ENCODE measurements at places on chromosomes 5 and 9.
A peak's percentile ranks its signal among the peaks of the same experiment; 100 is the strongest.

DNA sequence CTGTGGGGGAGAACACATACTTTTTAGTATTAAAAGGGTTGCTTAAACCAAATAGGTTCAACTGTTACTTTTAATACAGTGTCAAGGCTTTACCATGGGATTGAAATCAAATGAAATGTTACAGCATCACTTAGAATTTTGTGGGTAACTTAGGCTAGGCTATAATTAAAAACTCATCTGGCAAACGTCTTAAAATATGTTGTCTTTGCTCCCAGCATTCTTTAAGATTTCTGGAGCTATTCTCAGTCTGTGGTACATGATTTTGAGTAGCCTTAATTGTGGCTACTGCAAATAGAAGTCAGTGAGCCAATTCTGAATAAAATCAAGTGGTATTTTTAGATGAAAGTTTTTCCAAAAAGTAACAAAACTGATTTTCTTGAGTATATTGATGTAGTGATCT lies 30.7 kb downstream of the UHRF2 start:
- no peak for DNase-seq

DNA sequence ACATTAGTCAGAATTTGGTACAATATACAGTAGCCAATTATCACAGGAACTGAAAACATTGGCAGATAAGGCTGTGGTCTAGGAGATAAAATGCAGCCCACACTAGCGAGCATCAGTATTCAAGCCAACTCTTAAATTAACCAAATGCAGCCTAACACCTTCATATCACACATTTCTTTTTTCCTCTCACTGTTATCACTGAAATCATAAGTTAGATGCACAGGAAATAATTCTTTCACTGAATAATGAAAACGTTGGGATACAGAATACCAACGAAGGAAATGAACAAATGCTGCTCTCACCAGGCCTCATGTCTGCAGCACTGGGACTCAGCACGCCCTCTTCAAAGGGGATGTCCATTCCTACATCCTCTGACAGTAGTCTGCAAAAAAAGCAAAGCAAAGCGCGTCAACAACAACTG lies 109.1 kb upstream of the PCA3 start:
- DNase-seq: no peak

DNA sequence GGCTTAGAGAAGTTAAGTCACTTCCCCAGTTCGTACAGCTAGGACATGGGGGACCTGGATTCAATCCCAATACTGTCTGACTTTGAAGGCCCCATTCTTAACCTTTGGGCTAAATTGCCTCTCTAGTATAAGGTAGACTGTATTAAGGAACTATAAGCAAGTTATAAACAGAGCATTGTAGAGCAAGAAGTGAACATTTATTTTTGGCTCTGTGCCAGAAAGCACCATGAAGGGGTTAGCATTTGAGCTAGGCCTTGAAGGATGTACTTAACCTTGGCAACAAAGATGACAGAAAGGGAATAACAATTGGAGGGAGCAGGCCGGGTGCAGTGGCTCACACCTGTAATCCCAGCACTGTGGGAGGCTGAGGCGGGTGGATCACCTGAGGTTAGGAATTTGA lies 32.8 kb downstream of the GALNT10 start:
- DNase-seq: no peak

GRCh38 chr5:107937651-107938355 lies 267.1 kb upstream of the EFNA5 start:
- no peak for DNase-seq

GRCh38 chr9:127049044-127049443 lies 73.4 kb downstream of the ANGPTL2 start:
- peak; percentile 38 for DNase-seq

GRCh38 chr5:109690975-109691574 lies 1.3 kb downstream of the MAN2A1 start:
- DNase-seq: peak; percentile 90

GRCh38 chr5:16953729-16954128 lies 17.6 kb upstream of the MYO10 start:
- no peak for DNase-seq

DNA sequence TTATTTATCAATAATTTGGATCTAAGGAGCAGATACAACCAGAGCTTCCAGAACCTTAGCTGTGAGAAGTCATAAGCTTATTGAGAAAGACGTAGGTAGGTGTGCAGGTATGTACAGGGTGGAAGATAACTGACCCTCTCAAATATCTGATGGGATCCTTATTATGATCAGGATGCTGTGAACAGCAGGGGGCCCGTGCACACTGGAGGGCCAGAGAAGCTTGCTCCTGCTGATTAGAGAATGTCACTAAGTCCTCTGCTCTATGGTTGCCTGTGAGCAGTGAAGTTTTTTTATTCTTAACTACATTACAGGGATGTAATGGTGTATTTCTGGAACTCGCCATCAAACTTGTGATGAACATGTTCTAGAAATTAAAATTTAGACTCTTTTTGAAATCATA lies 108.9 kb upstream of the POU5F2 start:
- DNase-seq: no peak

GRCh38 chr9:6268826-6269397 lies 53.3 kb downstream of the IL33 start:
- no peak for DNase-seq

DNA sequence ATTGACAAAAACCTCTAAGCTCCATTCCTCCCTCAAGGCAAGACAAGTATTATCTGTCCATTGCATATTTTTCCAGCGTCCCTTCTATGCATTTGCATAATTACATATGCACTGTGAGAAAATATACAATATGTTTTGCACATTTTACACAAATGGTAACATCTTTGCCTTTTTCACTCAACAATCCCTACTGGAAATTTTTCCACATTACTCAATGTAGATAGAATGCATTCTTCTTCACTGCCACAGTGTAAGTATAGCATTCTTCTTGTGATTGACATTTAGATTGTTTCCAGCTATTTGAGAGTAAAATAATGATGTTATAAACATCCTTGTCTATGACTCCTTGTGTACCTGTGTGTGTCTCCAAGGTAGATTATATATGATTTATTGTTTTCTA lies 205.0 kb downstream of the SLIT3 start:
- DNase-seq: no peak

- DNase-seq: no peak
These were observed 266.4 kb upstream of the IRX4 start for GRCh38 chr5:2149195-2149539.

GRCh38 chr9:113525831-113526230 lies 62.3 kb downstream of the RGS3 start:
- no peak for DNase-seq

DNA sequence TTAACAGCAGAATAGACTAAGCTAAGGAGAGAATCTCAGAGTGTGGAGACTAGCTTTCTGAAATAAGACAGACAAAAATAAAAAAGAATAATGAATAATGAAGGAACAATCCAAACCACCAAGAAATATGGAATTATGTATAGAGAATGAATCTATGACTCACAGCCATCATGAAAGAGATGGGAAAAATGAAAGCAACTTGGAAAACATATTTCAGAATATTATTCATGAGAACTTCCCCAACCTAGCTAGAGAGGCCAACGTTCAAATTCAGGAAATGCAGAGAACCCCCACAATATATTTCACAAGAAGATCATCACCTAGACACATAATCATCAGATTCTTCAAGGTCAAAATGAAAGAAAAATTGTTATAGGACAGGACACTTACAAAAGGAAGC lies 349.0 kb upstream of the MPDZ start:
- no peak for DNase-seq

DNA sequence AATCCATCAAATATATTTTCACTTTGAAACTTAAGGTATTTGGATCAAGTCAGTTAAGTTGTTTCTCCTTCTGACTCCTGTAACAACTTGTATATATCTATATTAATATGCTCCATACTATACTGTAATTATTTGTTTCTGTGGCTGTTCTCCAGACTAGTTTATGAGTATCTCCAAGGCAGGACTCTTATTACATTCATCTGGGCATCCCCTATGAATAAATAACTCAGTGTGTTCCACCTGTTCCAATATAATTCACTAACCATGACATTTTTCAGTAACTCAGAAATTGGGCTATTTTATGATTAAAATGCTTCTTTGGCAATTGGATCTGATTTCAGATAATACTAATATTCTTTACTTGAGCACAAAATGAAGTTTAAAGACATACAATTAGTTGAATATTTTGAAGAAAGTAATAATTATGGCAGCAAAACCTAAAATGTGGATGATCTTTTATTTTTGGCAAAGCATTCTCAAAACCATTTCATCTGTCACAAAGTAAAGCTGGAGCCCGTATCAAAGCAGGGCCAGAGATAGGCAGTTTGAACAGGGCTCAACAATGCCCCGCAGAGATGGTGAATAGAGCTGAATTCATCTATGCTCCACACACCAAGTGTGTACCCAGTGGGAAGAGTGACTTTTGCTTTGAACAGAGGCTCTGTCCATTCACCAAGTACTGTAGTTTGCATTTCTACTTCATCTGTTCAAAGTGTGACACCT lies 314.3 kb downstream of the PDE4D start:
- peak; percentile 43 for DNase-seq

GRCh38 chr9:35903049-35903448 lies 3.0 kb upstream of the HRCT1 start:
- DNase-seq: peak; percentile 68

DNA sequence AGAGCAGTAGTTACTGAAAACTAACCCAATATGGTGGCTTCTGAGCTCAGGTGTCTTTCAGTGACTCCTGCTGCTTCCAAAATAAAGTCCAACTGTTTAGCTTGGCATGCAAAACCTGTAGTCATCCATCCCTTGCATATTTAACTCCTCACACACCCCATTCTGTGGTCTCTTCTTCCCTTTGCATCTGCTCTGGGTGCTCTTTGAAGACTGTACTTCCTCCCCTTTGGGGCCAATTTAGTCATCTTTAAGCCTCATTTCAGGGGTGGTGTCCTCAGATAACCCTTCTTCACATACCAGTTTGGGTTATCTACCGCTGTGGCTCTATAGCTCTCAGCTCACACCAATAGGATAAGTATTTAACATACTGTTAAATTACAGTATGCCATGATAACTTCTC lies 209.9 kb upstream of the DMRT1 start:
- DNase-seq: peak; percentile 96

DNA sequence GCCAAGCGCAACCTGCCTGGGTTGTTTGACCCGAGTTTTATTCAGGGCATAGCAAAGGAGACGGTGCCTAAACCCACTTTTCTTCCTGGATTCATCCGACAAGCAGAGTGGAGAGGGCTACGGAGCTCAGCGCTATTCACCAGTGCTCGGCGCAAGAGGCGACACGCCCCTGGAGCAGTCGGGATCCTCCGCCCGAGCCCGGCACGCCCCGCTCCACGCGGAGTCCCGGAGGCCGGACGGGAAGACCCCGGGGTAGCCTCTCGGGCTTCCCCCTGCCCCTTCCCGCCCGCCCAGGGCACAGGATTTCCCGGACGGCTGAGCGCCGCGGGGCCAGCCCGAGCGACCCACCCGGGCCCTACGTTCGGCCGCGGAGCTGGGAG lies 427 bp downstream of the SERINC5 start:
- peak; percentile 62 for DNase-seq

GRCh38 chr5:180127682-180128670 lies 56.4 kb upstream of the RNF130 start:
- no peak for DNase-seq

DNA sequence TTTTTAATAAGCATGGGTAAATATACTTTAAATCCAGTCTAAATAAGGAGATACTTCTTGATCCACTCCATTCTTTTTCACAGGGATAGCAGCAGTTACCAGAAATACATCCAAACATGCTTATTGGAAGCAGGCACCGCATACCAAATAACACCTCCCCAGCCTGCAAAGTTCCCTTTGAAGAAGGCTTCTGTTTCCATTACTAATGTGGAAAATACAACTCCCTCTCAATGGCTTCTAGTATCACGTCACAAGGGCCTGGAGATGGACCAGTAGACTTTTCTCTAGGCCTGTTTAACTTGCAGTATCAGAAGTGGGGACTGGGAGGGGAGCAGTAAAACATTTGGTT lies 20.8 kb downstream of the TMEM245 start:
- DNase-seq: no peak

DNA sequence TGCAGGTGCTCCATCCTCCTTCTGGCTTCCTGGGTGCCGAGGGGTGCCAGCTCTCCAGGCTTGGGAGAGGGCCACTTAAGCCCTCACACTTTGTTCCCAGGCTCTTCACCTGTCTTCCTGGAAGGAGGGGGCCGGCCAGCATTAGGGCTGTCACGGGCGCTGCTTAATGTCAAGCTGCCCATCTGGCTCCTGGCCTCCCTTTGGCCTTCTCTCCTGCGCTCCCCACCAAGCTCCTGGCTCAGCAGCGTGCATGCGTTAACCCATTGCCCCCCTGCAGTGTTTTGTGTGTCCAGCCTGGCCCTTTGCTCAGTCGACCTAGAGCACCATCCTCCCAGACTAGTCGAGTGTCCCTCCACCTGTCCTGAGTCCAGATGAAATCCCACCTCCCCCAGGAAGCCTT lies 21.3 kb downstream of the NTNG2 start:
- no peak for DNase-seq

DNA sequence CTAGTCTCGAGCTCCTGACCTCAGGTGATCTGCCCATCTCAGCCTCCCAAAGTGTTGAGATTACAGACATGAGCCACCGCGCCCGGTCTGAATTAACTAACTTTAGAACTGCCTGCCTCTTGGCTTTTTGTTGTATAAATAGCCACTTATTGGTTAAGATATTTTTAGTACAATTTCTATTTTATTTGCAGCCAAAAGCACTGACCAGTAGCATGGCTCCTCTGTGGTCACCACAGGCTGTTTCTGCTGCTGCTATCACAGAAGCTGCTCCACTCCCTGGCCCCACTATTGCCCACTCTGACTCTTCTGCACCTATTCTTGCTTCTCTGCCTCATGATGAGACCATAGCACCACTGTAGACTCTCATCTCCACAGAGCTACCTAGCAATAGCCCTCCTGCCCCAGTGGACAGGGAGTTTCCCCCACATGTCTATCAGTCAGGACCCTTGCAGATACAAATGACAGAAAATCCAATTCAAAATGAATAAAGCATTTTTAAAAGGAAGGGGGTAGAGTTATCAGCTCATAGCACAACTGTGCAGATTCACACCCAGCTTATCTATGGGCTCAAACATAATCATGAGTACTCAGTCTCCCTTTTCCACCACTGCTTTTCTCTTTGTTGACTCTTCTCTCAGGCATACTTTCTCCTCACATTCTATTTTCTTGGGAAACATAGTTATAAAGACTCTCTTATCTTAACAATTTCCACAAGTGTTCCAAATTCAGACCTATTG lies 151.8 kb upstream of the EPB41L4A start:
- peak; percentile 56 for DNase-seq

- peak; percentile 66 for DNase-seq
These were observed 69.2 kb downstream of the STK32A start for GRCh38 chr5:147303976-147304375.

DNA sequence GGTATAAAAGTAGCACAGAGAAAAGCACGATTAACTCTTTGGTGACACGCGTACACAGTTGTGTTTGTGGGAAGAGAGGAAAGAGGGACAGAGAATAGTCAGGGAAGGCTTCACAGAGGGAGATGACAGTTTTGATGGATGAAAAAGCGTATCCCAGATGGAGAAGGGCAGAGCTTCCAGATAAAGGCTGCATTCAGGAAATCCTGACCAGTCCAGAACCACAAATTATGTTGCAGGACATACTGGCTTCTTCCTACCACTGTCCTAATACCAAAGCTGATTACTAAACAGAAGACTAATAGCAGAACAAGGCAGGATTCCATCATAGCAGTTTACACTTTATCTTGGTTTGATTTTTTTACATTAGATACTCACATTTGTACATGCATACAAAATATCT lies 34.5 kb downstream of the SLC31A2 start:
- DNase-seq: no peak
